ENCODE measurements at places on chromosomes 16 and 17.
A peak's percentile ranks its signal among the peaks of the same experiment; 100 is the strongest.

- no peak for DNase-seq
Measured at GRCh38 chr17:66850692-66851091, 15.8 kb downstream of the CACNG5 start.

DNA sequence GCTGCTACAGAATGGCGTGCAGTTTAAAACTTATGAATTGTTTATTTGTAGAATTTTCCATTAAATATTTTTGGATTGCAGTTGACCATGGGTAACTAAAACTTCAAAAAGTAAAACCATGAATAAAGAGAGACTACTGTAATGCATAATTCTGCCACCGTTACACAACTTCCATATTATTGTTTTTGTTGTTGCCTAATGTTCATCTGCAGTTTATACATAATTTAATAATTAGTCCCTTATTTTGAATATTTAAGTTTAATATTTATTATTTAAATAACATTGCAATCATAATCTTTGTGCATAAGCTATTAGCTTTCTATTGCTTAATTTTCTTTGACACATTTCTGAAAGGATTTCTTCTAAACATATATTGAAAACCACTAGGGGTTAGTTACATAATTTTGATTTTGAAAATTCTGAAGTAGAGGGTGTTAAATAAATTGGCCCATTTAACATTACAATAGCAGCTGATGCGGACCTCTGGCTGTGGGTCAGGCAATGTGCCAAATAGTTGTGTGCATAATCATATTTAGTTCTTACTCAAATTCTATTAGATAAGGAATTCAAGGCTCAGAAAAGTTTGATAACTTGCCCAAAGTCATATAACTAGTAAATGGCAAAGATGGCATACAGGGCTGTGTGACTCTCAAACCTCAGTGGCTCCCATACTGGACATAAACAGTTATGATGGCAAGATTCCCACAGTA lies 31.1 kb downstream of the PPM1E start:
- peak; percentile 91 for DNase-seq

DNA sequence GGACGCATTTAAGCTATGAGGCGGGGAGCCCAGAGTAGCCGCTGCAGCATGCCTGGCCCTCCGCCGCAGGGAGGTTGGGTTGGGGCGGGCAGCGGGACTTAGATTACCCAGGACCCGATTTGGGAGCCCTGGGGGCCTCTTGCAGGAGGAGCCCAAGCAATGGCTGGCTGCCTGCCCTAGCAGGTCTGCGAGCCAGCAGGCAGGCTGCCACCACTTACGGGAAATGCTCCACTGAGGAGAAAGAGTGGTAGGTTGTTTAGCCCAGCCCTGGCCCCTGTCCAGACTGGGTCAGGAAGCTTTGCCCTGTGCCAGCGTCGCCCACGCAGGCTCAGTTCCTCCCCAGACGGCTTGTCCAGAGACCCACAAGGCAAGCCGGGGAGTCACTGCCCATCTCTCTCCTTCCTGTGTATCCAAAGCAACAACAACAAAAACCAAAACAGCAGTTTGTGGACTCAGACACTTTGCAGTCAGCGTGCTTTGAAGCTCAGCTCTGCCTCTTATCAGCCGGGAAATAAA lies 10.3 kb upstream of the TVP23A start:
- peak; percentile 65 for DNase-seq

DNA sequence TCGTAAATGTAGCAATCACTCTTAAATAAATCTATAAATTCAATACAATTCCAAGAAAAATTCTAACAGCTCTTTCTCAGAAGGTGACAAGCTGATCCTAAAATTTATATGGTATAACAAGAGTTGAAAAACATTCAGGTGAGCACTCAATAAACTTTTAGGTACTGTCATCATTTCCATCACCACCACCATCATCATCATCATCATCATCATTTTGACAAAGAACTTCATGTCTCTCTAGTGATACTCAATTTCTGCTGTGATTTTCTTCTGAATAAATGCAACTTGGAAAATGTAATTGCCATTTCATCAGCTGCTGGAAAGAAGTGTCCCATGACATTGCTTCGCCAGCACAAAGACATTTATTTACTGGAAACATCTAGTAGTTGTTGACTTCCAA lies 222.9 kb upstream of the IRX5 start:
- no peak for DNase-seq

DNA sequence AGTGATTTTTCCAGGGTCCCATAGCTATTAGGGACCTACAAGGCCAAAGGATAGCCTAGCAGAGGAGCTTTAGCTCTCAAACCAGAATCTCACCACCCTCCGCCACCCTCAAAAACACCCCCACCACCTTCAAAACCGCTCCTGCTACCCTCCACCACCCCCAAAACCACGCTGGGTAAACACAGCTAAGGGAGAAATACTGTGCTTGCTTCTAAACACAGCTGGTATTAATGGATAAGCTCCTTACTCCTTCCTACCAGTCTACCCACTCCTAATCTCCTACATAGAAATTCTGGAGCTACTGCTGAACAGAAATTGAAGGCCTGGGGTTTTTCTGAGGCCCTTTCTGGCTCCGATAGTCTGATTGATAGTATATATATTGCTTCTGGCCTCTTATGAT lies 2.2 kb upstream of the LPCAT2 start:
- DNase-seq, result no peak

DNA sequence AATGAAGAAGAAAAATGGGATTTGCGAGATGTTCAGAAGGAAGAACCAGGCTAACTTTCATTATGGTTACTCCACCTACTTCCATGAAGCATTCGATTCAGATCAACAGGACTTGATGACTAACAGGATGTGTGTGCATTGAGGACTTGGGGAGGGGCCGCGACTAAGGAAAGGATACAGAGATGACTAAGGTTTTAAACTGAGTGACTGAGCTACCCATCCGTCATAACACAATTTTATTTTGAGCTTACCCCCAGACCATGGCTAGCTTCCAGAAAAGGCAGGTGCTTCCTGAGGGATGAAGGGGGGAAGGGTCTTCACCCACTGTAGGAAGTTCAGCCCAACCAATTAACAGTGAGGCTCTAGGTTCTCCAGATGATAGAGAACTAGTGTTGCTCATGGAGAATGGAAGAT lies 2.5 kb upstream of the CDYL2 start:
- peak; percentile 73 for DNase-seq

- DNase-seq, result no peak
Measured at GRCh38 chr17:80718428-80718827, 173.8 kb downstream of the RPTOR start.

GRCh38 chr16:67555795-67556212 lies 6.5 kb upstream of the CTCF start:
- peak; percentile 76 for DNase-seq

DNA sequence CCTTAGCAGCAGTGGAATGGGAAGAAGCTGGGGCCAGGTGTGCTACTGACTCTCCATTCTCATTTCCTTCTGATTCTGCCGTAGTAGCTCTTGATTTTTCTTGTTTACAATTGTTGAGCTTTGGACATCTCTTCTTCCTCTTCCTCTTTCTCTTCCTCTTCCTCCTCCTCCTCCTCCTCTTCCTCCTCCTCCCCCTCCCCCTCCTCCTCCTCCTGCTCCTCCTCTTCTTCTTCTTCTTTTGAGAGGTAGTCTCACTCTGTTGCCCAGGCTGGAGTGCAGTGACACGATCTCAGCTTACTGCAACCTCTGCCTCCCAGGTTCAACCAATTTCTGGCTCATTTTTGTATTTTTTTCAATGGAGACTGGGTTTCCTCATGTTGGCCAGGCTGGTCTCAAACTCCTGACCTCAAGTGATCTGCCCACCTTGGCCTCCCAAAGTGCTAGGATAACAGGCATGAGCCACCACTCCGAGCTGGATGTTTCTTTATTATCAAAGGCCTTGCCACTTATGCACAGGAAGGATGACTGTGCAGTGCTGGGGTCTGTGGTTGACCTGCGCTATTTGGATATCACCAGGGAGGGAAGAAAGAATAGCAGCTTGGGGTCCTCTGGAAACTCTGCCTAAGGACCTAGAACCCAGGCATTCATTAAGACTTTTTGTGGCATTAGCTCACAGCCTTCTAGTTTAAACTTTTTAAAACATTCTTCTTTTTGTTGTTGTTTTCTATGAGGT lies 127.8 kb upstream of the KCNJ16 start:
- DNase-seq, result peak; percentile 10

DNA sequence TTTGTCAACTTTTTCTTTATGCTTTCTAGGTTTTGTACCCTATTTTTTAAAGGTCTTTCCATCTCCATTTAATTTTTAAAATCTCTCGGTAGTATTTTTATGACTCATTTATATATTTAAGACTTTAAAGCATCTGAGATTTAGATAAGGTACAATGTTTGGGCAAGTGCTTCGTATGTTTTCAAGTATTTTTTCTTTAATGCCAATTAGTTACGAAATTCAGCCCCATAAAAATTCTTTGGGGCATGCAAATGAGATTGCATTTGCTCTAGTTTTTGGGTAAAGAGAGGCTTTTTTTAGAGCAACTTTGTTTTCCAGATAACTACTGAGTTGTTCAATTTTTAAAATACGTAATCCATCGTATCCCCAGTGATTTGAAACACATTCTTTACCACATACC lies 65.3 kb upstream of the CRHR1 start:
- no peak for DNase-seq

DNA sequence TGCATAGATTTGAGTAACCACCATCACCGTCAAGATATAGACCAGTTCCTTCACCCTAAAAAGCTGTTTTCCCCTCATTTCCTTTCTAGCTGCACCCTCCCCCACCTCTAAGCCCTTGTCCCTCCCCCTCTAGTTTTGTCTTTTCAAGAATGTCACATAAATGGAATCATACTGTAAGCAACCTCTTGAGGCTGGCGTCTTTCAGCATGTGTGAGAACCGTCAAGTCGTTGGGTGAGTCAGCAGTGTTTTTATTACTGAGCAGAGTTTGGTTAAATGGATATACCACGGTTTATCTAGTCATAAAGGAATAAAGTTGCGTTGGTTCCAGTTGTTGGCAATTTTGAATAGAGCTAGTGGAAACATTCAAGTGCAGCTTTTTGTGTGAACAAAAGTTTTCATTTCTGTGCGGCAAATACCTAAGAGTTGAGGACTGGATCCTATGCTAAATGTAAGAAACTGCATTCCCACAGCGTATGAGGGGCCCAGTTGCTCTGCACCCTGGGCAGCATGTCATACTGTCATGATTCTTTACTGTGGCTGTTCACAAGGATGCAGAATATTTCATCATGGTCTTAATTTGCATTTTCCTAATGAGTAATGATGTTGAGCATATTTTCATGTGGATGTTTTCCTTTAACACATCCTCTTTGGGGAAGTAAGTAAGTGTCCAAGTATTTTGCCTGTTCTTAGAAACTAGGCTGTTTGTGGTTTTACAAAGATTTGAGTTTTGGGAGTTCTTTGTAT lies 264.3 kb downstream of the CPPED1 start:
- peak; percentile 57 for DNase-seq

DNA sequence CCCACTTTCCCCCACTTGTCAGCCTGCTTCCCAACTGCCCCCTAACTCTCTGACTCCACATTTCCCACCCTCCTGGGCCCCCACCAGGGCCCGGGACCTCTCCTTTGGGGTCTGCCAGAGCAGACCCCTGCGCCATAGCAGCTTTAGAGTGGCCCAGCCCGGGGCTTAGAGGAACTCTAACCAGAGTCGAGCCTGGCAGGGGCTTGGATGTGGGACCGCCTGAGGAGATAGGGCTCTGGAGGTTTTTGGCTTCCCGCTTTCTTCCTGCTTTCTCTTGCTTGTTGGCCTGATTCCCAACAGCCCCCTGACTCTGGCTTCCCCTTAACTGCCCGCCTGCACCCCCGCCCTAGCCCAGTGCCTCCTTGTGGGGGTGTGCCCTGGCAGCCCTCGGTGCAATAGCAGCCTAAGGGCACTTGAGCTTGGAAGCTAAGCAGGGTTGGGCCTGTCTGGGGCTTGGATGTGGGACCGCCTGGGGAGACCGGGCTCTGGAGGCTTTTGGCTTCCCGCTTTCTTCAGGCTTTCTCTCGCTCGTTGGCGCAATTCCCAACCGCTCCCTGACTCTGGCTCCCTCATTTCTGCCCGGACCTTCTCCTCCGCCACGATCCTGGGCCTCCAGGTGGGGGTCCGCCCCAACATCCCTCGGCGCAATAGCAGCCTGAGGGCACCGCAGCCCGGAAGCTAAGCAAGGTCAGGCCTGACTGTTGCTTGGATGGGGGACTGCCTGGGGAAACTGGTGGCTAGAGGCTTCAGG lies 2292.0 kb downstream of the TP53TG3F start:
- DNase-seq, result no peak

GRCh38 chr17:47315451-47316266 lies 8.1 kb upstream of the EFCAB13 start:
- peak; percentile 86 for DNase-seq

DNA sequence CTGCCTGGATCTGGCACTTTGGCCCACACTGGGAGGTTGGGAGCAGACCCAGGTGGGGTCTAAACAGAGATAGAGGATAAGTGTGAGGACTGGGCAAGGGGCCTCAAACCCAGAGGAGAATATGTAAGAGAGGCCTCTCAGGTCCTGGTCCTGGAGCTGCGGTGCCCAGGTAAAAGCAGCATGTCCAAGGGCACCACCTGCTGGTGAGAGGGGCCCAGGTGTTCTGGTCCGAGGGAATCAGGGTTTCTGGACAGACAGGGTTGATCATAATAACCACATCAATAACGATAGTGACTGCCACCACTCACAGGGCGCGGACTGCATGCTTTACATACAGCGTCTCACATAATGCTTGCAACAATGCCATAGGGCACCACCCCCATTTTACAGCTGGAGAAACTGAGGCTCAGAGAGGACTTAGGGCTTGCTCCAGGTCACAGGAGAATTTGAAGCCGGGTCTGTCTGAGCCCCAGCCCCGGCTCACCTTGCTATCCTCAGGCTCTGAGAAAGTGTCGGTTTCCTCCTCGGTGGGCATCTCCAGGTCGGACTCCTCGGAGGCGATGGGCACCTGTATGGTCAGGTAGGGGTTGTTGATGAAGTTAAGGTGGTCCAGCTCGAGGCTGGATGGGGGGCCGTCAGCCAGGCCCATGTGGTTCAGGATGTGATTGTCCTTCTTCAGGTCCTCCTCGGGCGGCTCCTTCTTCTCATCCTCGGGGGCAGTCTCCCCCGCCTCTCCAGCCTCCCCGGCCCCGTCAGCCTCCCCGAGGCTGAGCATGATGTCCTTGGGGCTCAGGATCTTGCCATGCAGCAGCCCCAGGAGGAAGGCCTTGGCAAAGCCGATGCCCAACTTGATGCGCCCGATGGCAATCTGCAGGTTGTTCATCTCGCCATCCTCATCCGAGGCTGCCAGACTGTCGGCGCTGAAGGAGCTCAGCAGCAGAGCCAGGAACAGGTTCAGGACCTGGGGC lies 19.1 kb upstream of the CD79B start:
- no peak for DNase-seq
